ENCODE measurements at places on chromosomes 12 and 14.

- DNase-seq, result no peak
These were observed 56.8 kb upstream of the LRRK2 start for GRCh38 chr12:40168001-40168400.

GRCh38 chr14:96635850-96636249 lies 133.7 kb downstream of the PAPOLA start:
- DNase-seq, result no peak

DNA sequence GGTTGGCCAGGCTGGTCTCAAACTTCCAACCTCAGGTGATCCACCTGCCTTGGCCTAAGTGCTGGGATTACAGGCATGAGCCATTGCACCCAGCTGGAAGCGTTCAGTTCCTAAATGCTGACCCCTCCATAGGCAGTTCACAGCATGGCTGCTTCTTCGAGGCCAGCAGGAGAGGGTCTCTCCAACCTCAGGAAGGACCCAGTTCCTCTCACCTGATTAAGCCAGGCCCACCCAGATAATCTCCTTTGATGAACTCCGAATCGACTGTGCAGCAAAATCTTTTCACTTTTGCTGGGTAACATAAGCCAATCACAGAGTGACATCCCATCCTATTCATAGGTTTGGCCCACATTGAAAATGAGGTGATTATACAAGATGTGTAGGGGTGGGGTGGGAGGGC lies 165.1 kb downstream of the ADCK1 start:
- DNase-seq, result no peak

DNA sequence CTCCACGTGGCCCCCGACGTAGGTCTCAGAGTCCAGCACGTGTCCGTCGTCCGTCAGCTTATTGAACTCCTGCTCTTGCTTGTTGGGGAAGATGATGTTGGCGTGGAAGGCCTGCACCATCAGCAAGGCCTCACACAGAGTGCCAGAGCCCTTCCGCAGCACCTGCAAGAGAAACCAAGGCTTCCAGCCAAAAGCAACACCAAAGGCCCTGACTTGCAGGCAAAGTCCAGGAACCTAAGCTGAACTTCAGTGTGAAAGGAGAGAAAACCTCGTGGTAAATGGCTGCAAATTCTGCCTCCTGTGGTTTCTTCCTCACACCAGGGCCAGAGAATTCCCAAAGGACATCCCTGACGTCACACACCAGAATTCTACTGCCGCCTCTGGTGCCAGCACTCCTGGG lies 14.5 kb downstream of the POLE start:
- DNase-seq, result no peak

DNA sequence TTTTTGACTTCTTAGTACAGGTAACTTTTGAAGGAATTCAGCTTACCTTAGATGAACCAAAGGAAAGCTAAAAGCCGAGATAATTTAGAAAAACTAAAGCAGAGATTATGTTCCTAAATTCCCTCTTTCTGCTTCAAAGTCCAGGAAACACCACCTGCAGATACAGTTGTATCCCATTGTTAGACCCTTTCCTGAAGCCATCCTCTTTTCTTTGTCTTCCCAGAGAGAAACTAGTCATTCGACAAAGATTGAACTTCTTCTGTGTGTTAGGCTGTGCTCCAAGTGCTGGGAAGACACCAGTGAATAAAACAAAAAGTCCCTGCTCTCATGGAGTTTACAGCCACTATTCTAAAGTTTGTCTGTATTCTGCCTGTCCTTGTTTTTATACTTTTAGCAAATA lies 29.3 kb downstream of the PPM1A start:
- DNase-seq, result no peak

- DNase-seq, result peak; percentile 82
These were observed 796 bp downstream of the YAF2 start for GRCh38 chr12:42237052-42237852.

DNA sequence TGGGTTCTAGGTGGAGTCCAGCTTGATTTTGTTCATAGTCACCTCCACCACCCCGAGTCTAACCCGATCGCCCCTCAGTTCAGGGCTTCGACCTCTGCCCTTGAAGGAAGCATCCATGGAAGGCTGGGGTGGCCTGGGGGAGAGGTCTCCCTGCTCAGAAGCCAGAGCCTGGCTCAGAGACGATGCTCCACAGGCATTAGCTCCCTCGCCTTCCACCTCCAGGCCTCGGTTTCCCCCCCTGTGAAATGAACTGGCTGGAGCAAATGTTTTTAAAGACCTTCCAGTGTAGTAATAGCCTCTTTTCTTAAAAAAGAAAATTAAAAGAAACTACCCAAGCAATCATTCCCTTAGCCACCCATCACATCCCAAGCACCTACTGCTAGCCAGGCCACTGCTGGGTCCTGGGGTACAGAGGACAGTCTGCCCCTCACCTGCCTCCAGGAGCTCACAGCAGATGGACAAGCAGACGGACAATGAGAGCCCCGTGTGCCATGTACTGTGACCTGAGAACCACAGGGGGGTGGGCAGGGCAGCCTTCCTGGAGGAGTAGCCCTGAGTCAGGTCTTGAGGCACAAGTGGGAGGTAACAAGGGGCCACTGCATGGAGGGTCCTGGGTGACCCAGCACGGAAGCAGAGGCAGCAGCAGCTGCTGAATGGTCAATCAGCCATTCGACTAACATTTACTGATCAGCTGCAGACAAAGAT lies 42.3 kb upstream of the EML1 start:
- DNase-seq, result no peak

GRCh38 chr12:28787151-28787550 lies 361.9 kb upstream of the FAR2 start:
- no peak for DNase-seq

DNA sequence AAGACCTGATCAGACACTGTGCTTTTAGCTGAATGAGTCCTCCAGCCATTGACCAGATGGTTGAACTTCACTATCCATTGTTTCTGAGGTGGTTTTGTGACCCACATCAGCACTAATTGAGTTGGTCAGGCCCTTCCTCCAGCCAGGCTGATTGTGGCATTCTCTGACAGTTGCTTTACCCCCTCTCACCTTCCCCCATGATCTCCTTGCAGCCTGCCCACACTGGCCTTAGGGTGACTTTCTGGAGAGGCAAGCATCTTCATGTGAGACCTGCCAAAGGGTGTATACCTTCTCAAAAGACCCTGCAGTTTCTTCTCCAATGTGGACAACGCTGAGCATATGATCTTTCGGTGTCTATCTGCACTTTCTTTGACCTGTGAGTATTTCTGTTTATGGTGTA lies 83.9 kb downstream of the GPATCH2L start:
- no peak for DNase-seq

DNA sequence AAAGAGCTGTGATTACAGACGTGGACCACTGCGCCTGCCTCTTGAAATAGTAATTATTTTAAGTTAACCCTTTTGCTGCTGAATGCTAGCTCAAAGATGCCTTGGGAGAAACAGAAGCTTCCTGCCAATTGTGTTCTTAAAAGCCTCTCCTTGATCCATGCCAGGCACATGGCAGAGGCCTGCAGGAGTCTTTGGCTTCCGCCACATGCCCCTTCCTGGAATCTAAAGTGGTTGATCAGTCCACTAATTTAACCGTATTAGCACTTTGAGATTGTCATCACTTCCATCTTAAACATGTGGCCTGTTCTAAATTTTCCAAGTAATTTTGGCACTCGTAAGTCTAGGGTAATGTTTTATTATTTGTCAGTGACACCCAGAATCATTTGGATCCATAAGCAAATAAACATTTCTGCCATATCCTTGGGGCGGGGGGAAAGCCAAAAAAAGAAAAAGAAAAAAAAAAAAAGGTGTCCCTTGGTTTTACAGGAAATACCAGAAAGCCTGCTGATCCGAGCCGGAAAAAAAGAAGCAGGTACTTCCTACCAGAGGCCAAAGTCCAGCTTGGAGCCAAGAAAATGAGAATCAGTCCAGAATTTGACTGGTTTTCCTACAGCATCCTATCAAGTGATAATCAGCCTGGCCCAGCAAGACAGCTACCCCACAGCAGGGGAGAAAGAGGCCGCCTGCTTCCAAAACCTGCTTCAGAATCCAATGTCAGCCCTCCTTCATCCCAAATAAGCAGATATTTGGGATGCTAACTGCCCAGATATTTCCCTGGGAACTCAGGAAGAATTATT lies 104.8 kb downstream of the KCNK10 start:
- DNase-seq, result no peak

GRCh38 chr14:76496595-76496994 lies 120.7 kb downstream of the ESRRB start:
- DNase-seq, result no peak

GRCh38 chr12:131348231-131348630 lies 362.7 kb upstream of the SFSWAP start:
- no peak for DNase-seq

DNA sequence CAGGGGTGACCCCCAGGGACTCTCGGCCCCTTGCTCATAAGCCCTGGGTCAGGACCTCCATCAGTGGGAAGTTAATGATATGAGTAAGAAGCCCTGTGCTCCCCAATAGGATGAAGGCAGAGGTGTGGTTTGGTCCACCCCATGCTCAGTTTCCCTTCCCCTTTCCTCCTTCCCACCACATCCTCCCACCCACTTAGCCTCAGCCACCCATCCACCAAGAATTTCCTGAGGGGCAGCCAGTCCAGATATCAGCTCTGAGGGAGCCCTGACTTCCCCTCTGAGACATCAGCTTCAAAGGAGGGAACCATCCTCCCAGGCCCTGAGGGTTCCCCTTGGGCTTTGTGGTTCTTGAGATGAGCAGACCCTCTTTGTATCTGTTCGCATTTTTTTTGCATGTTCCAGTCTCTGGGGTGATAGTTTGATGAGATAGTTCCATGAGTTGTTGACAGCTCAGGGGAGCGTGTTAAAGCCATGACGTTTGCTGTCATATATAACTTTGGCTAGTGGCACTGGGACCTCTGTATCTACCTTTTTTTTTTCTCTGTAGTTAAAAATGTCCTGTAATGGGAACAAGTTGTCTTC lies 71.2 kb downstream of the LGMN start:
- DNase-seq, result no peak

GRCh38 chr14:53929871-53930715 lies 26.5 kb downstream of the BMP4 start:
- DNase-seq, result no peak

GRCh38 chr12:97386133-97386581 lies 76.4 kb upstream of the RMST start:
- DNase-seq, result no peak

- no peak for DNase-seq
These were observed 207.1 kb downstream of the AKAP6 start for GRCh38 chr14:32536175-32536574.

DNA sequence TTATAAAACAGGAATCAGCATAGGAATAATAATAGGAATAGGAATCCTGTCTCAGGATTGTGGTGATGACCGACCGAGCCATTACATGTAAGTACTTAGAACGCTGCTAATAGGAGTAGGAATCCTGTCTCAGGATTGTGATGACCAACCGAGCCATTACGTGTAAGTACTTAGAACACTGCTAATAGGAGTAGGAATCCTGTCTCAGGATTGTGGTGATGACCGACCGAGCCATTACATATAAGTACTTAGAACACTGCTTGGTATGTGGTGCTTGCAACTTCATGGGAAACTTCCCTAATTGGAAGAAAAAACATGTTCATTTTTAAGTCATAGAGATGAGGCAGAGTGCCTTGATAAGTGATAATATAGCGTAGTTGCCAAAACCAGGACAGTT lies 30.0 kb downstream of the ELK3 start:
- no peak for DNase-seq

Data from HL-60 (cell line).